Activated CD8-positive, alpha-beta T cell treated with anti-CD3 and anti-CD28 coated beads for 36 hours (primary cell): ENCODE measurements at places on chromosomes 3 and 15.

DNA sequence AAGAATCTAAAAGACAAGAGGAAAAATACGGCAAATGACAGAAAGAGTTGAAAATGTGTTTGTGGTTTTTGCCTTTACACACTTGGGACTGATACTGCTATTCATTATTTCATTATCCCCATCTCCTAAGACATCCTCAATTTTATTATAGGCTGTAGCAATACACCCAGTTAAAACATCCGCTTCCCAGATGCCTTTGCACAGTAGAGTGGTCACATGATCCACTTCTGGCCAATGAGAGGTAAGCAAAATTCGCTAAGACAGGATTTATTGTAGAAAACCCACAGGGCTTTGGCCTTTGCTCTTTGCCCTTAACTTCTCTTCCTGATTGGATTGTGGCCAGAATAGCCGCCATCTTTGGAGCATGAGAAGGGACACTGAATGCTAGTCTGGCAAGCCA is 53.2 kb upstream of the BOC start:
- no peak for DNase-seq

DNA sequence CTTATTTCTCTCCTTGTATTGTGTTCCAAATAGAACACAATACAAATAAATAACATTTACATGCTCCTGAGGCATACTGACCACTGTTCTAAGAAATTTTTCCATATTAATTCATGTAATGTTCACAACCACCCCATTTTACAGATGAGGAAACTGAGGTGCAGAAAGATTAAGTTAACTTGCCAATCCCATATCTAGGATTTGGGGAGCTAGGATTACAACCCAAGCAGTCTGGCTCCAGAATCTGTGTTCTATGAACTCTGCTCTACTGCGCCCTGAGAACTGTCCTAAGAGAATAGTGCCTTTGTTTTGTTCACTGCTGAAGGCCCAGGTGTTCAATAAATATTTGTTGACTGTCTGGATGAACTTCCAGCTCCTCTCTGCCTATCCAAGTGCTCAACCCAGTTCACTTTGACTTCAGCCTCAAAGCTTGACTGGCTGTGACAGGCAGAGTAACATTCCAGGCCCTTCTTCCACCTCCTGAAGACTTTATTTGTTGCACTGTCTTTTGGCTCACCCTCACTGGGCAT is 3.1 kb downstream of the NEK10 start:
- DNase-seq, result no peak

- peak; percentile 16 for DNase-seq
Measured at GRCh38 chr3:100993309-100993708, at the start of gene ABI3BP. Gene ABI3BP (minus strand): TSS chr3:100993421. CDS start chr3:100993384, 37 bp downstream.

DNA sequence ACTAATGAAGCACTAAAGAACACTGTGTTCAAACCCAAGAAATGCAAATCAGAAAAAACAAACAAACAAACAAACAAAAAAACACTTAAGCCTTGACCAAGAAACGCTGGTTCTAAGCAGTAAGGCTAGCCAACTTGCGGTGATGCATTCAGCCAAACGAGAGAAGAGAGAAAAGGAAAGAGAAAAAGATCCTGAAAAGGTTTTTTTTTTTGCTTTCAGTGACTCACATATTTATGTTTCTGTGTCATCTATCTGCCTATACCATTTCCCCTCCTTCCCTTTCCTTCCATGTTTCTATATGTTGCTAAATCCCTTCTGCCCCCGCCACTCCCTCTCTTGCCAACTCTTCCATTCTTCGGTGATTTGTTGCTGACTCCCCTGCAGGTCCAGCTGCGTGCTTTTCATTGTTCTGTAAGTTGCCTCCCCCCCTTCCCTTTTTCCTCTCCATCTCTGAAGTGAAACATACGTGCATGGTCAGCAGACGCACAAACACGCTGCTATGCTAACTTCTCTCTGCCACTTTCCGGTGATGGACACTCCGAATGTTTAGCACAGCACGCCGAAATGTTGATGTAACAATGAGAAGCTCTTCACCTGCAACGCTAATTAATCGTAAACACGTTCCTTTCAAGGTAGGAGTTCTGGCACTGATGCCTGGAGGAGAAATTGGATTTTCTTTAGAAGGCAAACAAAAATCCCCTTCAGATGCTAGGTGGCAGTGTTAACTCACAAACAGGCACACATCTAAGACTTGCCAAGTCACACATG is 154.4 kb downstream of the TUSC7 start:
- no peak for DNase-seq

GRCh38 chr3:20608054-20608738 is 422.2 kb upstream of the SGO1 start:
- DNase-seq, result no peak

DNA sequence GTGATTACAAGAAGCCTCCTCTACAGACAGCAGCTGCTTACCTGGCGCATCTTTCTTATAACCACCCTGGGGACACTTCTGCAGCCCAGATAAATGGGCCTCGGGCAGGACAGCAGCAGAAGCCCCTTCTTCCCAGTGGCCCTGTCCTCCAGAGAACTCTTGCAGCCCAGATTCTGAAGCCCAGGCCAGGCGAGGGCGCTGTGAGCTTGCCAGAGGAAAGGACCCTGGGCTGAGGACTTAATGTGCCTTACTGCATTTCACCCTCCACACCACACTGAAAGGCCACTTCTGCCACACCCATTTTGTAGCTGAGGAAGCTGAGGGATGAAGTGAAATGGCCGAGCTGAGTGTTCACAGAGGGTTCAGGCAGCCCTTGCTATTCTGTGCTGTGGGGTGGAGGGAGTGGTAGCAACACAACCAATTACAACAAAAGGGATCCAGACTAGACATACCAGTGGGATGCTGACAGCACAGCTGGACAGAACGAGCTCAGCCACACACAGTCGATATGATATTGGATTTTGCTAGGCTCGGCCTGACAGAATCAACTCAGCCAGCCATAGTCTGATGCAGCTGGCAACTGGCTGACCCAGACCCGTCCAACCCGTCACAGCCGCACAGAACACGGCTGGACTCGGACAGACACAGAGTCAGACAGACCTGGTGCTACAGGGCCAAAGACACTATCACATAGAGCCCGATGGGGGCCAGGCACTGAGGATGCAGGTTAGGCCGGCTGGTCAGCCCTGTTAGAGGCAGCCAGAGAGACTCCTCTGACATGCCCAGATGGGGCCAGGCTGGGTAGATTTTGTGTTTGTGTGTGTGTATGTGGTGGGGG is 7.3 kb downstream of the ACOX2 start:
- DNase-seq, result peak; percentile 25

GRCh38 chr3:30332196-30333021 is 274.0 kb upstream of the TGFBR2 start:
- DNase-seq, result peak; percentile 39
